Stimulated activated CD4-positive, alpha-beta T cell treated with anti-CD3 and anti-CD28 coated beads, Interleukin-4, amount 100 ng/mL, for 48 hours (primary cell): ENCODE measurements at places on chromosomes 6 and 20.

- DNase-seq = no peak
Measured at GRCh38 chr20:38229376-38230252, 30.9 kb downstream of the KIAA1755 start.

DNA sequence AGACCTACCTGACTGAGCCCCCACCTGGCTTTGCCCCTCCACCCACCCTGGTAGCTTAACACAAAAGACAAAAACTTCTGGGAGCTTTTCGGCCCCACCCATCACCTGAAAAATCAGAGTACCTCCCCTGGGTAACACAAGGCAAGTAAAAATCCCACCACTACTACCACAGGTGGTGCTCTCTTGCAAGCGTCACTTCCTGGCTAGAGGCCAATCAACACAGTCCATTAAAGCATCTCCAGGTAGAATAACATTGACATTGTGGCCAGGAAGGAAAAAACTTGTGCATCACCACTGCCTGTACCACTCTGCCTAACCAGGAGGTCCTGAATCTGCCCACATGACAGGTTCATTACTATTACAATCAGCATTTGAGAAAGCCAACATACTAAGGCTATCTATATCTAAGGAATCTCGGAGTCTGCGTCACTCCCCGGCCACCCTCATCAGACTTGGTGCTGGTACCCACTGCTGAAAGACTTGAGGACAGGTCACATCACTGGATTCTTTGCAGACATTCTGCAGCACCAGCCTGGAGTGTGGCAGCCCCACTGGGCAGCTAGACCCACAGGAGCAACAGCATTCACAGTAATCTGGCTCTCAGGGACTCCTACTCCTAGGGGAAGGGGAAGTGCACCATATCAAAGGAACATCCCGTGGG lies 125.9 kb downstream of the CDK19 start:
- no peak for DNase-seq

DNA sequence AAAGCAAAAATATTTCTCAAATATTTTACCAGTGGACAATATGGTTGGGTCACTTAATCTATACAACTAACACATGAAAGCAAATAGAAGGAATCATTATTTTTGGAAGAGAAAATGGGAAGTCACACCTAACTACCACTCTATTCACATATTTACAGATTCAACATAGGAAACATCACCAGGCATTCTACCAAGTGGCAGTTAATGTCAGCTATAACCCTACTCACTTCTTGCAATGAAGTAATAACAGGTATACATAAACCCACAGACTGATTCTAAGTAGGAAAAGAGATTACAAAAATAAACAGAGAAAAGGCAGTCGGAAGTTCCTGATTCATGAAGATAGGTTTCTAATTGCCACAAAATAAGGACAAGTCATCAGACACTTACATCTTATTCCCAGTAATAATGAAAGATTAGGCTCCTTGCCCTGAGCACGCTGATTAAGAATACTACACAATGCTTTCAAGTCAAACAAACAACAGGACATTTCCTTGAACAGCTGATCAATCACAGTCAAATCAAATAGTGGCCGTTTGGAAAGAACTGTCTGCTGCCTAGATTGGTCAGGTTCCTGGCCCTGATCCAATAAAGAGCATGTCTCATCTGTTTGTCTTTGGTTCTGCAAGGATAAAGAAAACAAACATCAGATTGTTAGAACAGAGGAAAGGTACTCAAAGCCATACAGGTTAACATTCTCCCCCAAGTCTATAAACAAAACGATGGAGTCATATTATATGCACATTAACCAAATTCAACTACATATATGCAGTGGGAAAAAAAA lies 79.2 kb upstream of the PLN start:
- DNase-seq = no peak

DNA sequence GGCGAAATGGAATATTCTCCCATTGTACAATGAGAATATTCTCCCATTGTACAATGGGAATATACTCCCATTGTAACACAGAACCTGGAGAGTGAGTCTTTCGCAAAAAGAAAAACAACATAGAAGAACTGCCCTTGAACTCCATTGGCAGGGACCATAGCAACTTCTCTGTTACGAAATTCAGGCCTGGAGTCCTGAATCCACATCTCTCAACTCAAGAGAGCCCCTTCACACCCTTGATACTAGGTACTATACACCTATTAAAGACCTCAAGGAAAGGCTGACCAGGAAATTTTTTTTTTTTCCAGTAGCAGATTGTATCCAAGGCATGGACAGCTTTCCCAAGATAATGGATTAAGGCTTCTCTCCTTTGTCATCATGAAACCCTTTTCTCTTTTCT lies 1687.0 kb downstream of the GRIK2 start:
- no peak for DNase-seq

DNA sequence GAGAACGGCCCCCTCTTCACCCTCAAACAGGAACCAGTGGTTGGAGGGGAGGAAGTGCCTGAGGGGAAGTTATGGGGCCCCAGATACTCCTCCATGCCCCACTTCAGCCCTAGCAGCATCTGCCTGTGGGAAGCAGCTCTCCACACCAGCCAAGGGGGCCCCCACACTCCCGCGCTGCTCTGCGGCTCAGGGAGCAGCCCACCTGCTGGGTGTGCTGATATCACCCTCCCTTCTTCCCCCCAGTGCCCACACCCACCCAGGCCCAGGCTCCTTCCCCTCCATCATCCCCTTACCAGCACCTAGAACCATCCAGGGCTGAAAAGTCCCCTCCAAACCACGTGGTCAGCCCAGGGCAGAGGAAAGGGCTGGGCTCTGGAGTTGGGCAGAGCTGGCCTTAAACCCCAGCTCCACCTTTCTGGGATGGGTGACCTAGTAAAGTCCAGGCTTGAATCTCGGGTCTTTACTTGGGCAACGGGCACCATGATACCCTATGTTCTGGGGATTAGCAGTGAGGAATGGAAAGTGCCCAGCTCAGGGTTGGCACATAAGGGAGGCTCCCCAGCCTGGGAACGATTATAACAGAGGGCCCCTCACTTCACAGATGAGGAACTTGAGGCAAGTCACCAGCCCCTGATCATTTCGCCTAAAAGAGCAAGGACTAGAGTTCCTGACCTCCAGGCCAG lies 663 bp downstream of the LST1 start:
- DNase-seq = no peak

GRCh38 chr6:14228571-14228970 lies 111.0 kb downstream of the CD83 start:
- DNase-seq = peak; percentile 37

DNA sequence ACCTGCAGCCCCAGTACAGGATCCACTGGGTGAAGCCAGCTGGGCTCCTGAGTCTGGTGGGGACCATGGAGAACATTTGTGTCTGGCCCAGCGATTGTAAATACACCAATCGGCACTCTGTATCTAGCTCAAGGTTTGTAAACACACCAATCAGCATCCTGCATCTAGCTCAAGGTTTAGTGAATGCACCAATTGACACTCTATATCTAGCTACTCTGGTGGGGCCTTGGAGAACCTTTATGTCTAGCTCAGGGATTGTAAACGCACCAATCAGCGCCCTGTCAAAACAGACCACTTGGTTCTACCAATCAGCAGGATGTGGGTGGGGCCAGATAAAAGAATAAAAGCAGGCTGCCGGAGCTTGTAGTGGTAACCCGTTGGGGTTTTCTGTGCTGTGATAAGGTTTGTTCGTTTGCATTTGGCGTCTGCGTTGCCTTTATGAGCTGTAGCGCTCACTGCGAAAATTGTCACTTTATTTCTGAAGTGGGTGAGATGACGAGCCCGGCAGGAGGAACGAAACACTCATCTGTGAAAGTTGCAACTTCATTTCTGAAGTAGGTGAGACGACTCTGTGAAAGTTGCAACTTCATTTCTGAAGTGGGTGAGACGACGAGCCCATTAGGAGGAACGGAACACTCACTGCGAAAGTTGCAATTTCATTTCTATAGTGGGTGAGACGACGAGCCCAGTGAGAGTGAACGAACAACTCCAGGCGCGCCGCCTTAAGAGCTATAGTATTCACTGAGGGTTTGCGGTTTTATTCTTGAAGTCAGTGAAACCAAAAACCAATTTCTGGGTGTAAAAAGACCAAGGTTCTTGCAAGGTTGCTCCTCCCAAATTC lies 31.1 kb downstream of the SERPINB6 start:
- DNase-seq = peak; percentile 73

DNA sequence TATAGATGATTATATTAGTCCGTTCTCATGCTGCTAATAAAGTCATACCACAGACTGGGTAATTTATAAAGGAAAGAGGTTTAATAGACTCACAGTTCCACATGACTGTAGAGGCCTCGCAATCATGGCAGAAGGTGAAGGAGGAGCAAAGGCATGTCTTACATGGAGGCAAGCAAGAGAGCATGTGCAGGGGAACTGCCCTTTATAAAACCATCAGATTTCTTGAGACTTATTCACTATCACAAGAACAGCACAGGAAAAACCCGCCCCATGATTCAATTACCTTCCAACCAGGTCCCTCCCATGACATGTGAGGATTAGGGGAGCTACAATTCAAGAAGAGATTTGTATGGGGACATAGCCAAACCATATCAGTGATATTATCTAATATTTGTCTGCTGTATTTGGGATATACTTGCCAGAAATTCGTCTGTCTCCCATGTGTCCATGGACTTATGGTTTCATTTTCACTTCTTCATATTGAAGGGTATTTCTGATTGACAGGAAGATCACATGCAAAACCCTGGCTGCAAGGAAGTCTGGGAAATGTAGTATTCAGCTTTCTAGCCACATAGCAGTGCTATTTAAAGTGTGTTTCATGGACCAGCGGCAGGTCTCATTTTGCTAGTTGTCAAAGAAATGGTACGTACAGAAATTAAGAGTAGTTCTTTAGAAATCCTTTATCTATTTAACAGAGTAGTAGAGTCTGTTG lies 50.5 kb upstream of the PAK5 start:
- DNase-seq = no peak

DNA sequence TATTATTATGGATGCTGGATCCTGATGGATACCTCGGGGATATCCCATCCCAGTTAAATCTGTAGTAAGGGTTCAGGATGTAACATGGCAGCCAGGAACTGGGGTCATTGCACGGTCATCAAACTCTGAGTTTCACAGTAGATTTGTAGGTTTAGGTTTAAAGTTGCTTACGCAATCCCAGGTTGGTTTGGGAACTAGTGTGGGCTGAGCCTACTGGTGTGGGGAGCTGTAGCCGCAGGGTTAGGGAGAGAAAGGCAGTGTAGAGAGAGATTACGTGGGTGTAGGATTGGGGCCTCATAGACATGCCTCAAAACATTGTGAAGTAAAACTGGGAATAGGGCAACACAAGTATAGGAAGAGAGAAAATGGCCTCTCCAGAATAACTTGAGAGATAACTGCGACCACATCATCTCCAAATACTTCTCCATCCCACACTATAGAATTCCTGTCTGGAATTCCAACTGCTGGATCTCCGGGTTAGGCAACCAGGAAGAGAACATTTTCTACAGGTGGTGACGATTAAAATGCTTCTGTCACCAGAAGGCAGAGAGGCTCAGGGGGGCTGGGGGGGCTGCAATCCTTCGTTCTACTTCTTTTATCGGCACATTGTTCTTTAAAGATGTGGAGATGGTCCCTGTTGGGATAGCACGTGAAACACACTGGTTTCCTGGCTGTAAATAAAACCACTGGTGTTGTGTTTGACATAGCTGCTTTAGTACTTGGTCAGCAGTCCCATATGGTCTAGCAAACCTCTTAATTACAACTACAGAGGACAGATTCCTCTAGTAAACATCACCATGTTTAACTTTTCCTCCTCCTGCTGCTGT lies 44.9 kb upstream of the TMEM170B start:
- no peak for DNase-seq
